Stimulated activated naive B cell treated with anti-CD40 and anti-IgM and Interleukin-4, amounts not matched to agents 10 μg/mL and 1 μg/mL and 100 μg/mL, for 72 hours (primary cell): ENCODE measurements at places on chromosomes 5 and 9.
A peak's percentile ranks its signal among the peaks of the same experiment; 100 is the strongest.

DNA sequence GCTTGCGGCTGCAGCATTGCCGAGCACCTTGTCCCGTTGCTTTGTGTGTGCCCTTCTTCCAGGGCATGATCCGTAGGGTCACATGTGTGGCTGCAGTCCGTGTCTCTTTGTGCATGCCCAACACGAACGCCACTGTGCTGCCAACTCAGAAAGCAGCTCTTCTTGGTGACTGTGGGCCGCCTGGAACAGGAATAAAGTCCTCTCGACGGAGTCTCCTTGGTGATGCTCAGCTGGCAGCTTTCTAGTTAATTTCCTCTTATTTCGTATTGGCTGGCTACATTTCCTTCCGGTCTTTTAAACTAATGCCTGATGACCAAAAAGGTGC is 5.8 kb downstream of the EXOC3 start:
- H3K4me1 ChIP-seq = peaks cover 47% of the 10 kb centered on the region
- peak overlapping the region; percentile 14 for H3K4me3 ChIP-seq
- peaks cover 5% of the 10 kb centered on the region for H3K27me3 ChIP-seq
- DNase-seq = no peak
- peaks cover 93% of the 10 kb centered on the region for H3K36me3 ChIP-seq

- H3K27ac ChIP-seq = no peak overlapping the region
- peaks cover 14% of the 10 kb centered on the region for H3K27me3 ChIP-seq
- no peaks in the 10 kb centered on the region for H3K4me1 ChIP-seq
- H3K36me3 ChIP-seq = no peaks in the 10 kb centered on the region
- DNase-seq = no peak
Observed at GRCh38 chr5:143886096-143886495, 74.1 kb downstream of the HMHB1 start.

DNA sequence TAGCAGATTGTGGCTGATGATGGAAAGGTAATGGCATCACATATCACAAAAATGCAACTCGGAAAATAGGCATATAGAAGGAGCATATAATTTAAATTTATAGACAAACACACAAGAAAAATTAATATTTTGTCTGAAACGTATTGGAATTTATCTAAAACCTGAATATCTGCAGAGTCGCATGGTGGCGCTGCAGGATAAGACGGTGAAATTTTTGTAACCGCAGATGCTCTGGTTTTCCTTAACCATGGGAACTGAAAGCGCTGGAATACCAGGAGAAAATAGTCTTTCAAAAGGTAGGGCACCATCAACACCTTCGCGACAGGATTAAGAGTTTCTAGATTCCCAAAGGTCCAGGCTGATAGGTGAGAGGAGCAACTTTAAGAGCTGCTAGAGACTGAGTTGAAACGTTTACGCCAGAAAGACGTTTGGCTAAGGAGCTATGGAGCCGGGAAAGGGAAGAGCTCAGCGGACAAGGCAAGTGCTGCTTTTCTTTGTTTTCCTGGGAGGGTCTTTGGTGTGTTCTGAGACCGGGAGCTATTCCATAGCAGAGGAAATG is 11.0 kb upstream of the PCDHB15 start:
- H3K4me1 ChIP-seq = no peaks in the 10 kb centered on the region
- no peak for DNase-seq
- H3K27me3 ChIP-seq = peaks cover 51% of the 10 kb centered on the region
- H3K27ac ChIP-seq = no peak overlapping the region

DNA sequence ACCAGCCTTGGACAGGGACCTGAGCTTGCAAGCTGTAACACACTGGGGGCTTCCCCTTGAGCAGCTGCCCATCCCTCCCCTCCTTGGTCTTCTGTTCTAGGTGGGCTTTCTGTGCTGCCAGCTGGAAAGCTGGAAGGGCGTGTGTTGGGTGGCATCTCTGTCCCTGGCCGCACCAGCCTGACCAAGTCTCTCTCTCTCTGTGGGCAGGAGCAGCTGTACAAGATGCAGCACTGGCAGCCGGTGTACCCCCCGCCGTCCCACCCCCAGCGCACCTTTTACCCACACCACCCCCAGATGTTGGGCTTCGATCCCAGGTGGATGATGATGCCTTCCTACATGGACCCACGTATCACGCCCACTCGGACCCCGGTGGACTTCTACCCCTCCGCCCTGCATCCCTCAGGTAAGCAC is 32.1 kb upstream of the POMT1 start:
- no peak overlapping the region for H3K4me3 ChIP-seq
- H3K27me3 ChIP-seq = no peaks in the 10 kb centered on the region
- no peak for DNase-seq
- H3K27ac ChIP-seq = no peak overlapping the region
- H3K36me3 ChIP-seq = peaks cover 66% of the 10 kb centered on the region

GRCh38 chr5:139262059-139262741 is 31.3 kb upstream of the MATR3 start:
- no peak overlapping the region for H3K4me3 ChIP-seq
- H3K27me3 ChIP-seq = peaks cover 10% of the 10 kb centered on the region
- H3K27ac ChIP-seq = no peak overlapping the region
- peaks cover 5% of the 10 kb centered on the region for H3K4me1 ChIP-seq
- no peaks in the 10 kb centered on the region for H3K36me3 ChIP-seq

DNA sequence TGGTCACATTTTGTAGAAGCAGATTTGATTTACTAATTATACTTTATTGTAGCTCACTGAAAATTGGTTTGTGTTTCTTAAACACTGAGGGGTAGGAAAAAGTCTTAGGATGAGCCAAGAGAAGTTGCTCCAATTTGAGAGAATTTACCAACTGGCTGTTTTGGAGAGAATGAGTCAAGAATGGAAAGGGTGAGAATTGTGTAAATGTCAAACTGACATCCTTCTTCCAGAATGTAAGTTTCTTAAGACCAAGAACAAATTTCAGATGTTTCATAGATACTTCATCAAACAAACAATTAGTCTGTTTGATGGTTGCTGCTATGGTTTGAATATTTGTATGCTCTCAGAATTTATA is 106.2 kb upstream of the TXNDC8 start:
- DNase-seq = no peak
- H3K4me1 ChIP-seq = no peaks in the 10 kb centered on the region
- H3K4me3 ChIP-seq = no peak overlapping the region

GRCh38 chr5:66072031-66072430 is 72.1 kb upstream of the SREK1 start:
- peaks cover 22% of the 10 kb centered on the region for H3K36me3 ChIP-seq
- H3K27ac ChIP-seq = no peak overlapping the region
- no peaks in the 10 kb centered on the region for H3K27me3 ChIP-seq
- H3K4me3 ChIP-seq = no peak overlapping the region

DNA sequence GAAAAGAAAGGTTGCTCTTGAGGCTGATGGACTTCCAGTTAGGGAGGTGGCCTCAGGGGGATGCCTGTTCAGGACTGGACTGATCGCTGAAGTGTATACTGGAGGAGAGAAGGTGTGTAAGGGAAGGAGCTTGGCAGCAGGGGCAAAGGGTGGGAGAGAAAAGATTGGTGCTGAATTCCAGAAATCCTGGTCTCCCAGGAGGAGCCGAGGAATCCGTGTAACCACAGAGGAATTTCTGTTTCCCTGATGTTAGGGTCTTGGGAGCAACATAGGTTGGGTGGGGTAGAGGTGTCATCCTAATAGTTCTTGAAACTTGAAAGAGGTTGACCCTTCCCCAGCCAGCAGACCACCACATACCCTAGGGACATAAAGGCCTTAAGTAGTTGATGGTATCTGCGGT is 88.9 kb upstream of the PTPN3 start:
- no peak overlapping the region for H3K27ac ChIP-seq
- no peak overlapping the region for H3K4me3 ChIP-seq
- DNase-seq = no peak
- no peaks in the 10 kb centered on the region for H3K4me1 ChIP-seq

GRCh38 chr5:115507681-115508080 is 36.9 kb downstream of the FEM1C start:
- H3K4me1 ChIP-seq = peaks cover 2% of the 10 kb centered on the region
- no peak overlapping the region for H3K27ac ChIP-seq
- H3K36me3 ChIP-seq = peaks cover 3% of the 10 kb centered on the region
- no peak for DNase-seq

DNA sequence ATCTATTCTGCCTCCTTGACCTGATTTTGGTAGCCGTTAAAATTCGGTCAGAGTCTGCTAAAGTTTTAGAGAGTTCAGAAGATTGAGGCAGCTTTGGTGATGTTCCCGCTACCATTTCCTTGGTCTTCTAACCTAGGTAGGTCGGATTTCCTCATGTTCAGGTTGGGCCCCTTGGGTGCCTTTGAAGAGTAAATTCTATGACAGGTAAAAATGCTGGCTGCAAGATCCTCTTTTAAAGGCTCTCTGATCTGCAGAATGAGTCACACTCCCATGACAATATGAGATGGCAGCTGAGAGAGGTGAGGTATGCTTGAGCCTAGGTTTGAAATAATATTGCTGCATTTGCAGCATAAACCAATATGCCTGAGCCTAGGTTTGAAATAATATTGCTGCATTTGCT is 198.9 kb downstream of the TSSK1B start:
- H3K27ac ChIP-seq = no peak overlapping the region
- H3K4me3 ChIP-seq = no peak overlapping the region
- no peaks in the 10 kb centered on the region for H3K36me3 ChIP-seq
- no peak for DNase-seq
- peaks cover 21% of the 10 kb centered on the region for H3K27me3 ChIP-seq
- no peaks in the 10 kb centered on the region for H3K4me1 ChIP-seq

- no peak overlapping the region for H3K4me3 ChIP-seq
- H3K27me3 ChIP-seq = no peaks in the 10 kb centered on the region
- H3K27ac ChIP-seq = no peak overlapping the region
Observed at GRCh38 chr5:9348401-9348996, 197.4 kb downstream of the SEMA5A start.

DNA sequence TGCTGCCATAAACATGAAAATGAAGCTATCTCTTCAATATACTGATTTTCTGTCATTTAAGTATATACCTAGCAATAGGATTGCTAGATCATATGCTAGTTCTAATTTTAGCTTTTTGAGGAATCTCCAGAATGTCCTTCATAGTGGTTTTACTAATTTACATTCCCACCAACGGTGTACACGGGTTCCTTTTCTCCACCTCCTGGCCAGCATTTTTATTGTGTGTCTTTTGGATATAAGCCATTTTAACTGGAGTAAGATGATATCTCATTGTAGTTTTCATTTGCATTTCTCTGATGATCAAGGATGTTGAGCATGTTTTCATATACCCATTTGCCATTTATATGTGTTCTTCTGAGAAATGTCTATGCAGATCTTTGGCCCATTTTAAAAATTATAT is 446.5 kb downstream of the GABRG2 start:
- no peak overlapping the region for H3K4me3 ChIP-seq
- no peaks in the 10 kb centered on the region for H3K27me3 ChIP-seq
- no peaks in the 10 kb centered on the region for H3K36me3 ChIP-seq
- no peaks in the 10 kb centered on the region for H3K4me1 ChIP-seq
- no peak for DNase-seq

GRCh38 chr5:155389498-155389897 is 375.9 kb downstream of the KIF4B start:
- H3K27ac ChIP-seq = no peak overlapping the region
- H3K4me1 ChIP-seq = no peaks in the 10 kb centered on the region
- no peaks in the 10 kb centered on the region for H3K27me3 ChIP-seq
- no peaks in the 10 kb centered on the region for H3K36me3 ChIP-seq
- DNase-seq = no peak
- H3K4me3 ChIP-seq = no peak overlapping the region

- H3K36me3 ChIP-seq = no peaks in the 10 kb centered on the region
- no peak overlapping the region for H3K4me3 ChIP-seq
- H3K4me1 ChIP-seq = no peaks in the 10 kb centered on the region
- H3K27me3 ChIP-seq = peaks cover 5% of the 10 kb centered on the region
- no peak for DNase-seq
- no peak overlapping the region for H3K27ac ChIP-seq
Observed at GRCh38 chr5:32679218-32679617, 31.9 kb upstream of the NPR3 start.

DNA sequence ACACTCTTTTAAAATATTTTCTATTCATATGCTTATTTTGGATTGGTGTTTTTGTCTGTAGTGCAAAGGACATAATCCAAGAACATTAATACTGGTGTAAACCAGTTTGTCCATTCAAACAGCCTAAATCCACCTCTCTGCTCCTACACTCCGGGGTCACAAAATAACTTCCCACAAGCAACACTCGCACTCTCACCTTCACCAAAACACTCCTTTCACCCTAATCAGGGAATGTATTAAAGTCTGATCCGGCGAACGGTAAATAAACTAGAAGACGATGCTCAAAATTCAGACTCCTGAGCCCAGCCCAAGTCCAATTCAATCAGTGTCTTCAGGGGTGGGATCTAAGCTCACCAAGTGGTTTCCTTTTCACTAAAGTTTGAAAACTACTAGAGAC is 649 bp downstream of the AP3B1 start:
- H3K27ac ChIP-seq = peak overlapping the region; percentile 99
- peaks cover 33% of the 10 kb centered on the region for H3K4me1 ChIP-seq
- H3K4me3 ChIP-seq = peak overlapping the region; percentile 93
- peaks cover 5% of the 10 kb centered on the region for H3K36me3 ChIP-seq
- no peaks in the 10 kb centered on the region for H3K27me3 ChIP-seq

- no peak overlapping the region for H3K27ac ChIP-seq
- peaks cover 55% of the 10 kb centered on the region for H3K36me3 ChIP-seq
- peaks cover 32% of the 10 kb centered on the region for H3K4me1 ChIP-seq
- no peak for DNase-seq
- H3K27me3 ChIP-seq = no peaks in the 10 kb centered on the region
Observed at GRCh38 chr9:114602620-114603019, 8.5 kb upstream of the TMEM268 start.

DNA sequence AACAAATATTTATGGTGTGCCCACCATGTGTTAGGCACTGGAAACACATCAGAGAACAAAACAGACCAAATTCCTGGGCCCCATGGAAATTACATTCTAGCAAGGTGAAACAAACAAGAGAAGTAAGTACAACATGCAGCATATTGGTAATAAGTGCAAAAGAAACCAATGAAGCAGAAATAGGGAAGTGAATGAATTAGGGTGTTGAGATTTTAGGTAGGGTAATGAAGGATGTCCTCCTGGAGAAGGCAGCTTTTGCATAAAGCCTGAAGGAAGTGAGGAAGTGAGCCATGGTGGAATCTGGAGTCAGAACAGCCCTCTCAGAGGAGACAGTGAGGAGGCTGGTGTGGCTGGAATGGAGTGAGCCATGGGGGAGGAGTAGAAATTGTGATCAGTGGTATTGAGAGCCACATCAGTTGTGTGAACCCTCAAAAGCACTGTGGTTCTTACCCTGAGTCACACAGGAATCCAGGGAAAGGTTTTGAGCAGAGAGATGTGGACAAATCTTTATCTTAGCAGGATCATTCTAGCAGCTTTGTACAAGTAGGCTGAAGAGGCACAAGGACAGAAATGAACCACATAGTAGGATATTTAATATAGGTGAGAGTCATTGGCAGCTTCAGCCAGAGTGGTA is 52.7 kb upstream of the ARL15 start:
- no peak for DNase-seq
- H3K4me3 ChIP-seq = no peak overlapping the region
- H3K36me3 ChIP-seq = no peaks in the 10 kb centered on the region
- no peak overlapping the region for H3K27ac ChIP-seq
